ENCODE measurements at places on chromosomes 5 and 9.

- DNase-seq = no peak
Observed at GRCh38 chr9:3398232-3398648, 127.6 kb downstream of the RFX3 start.

DNA sequence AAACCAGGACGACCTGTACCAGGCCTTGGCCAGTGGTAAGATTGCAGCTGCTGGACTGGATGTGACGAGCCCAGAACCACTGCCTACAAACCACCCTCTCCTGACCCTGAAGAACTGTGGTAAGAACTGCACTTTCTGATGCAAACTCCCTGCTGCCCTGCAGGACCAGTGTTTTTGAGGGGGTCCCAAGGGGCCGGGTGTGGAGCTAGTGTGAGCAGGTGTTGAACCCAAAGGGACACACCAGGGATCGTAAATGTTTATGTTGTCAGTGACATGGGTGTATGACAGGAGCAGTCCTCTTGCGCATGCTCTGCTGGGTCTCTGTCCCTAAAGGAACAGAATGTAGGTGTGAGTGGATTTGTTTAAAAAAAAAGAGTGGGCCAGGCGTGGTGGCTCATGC lies 9.5 kb downstream of the GRHPR start:
- no peak for DNase-seq

DNA sequence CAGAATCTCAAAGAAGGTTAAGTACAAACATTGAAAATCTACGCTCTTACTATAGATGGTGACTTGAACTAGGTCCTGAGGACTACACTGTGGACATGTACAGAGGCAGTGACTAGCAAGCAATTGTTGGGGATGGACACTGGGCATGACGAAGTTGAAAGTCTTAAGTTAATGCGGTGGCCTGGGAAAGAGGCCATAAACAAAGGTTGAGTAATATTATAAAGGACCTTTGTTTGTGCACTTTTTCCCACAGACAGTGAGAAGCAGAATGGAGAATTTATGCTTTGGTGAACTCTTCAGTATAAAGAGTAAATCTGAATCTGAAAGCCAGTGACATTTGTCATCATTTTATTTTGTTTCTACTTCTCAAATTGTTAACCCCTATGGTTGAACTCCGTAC lies 15.3 kb downstream of the ALDH1A1 start:
- DNase-seq = no peak

DNA sequence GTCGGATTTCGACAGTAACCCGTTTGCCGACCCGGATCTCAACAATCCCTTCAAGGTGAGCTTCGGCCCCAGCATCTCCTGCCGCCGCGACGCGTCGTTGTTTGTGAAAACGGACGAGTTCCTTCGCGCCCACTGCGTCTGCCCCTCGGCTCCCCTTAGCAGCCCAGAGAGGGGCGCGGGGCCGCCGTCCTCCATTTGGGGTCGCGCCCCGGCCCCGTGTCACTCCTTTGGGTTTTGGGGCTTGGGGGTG lies 182 bp downstream of the SCAMP1 start:
- no peak for DNase-seq

GRCh38 chr9:123861086-123861755 lies 68.7 kb downstream of the DENND1A start:
- no peak for DNase-seq

- DNase-seq = no peak
Observed at GRCh38 chr5:151663617-151664293, 23.0 kb downstream of the SPARC start.

DNA sequence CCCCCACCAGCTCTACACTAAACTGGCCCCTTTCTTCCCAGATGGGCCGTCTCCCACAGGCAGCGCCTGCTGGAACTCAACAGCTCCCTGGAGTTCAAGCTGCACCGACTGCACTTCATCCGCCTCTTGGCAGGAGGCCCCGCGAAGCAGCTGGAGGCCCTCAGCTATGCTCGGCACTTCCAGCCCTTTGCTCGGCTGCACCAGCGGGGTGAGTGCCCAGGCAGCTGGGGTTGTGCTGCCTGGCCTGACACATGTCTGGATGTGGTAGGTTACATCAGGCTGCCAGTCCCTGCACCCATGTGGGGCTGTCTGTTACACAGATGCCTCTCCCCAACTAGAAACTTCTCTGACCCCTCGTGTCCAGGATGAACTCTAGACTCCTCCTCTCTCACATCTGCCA lies 9.8 kb downstream of the NHP2 start:
- no peak for DNase-seq

- DNase-seq = no peak
Observed at GRCh38 chr5:136094913-136095641, 37.6 kb upstream of the SMAD5 start.

DNA sequence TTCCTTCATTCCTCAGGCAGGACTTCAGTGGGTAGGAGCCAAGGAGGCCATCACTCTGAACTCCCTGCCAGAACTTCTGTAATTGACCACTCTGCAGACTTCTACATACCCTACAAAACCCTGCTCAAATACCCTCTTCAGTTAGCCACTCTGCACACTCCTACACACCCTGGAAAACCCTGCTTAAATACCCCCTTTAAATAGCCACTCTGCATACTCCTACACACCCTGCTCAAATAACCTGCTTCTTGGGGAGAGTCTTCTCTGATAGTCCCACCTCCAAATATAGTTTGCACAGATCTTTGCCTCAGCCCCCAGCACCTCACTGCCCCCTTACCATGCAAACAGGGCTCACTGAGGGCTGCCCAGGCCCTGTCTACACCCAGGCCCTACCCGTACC lies 18.6 kb upstream of the CARD19 start:
- no peak for DNase-seq

DNA sequence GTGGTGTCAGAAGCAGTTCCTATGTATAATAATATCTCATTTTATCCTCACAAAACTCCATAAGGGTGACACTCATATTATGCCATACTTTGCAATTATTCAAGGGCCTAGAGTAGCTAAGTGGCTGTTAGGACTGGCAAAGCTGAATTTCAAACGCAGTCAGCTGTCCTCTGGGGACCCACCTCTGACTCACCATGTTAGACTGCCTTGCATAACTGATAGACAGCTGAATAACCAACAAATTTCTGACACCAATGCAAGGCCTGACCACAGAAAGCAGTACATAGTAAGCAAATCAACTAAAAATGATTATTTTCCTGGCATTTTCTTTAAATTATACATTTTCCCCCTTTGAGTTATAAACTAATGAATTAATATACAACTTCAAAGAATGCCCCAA lies 251.6 kb upstream of the PTGER4 start:
- no peak for DNase-seq

GRCh38 chr9:73549991-73550390 lies 398.3 kb downstream of the ANXA1 start:
- no peak for DNase-seq

DNA sequence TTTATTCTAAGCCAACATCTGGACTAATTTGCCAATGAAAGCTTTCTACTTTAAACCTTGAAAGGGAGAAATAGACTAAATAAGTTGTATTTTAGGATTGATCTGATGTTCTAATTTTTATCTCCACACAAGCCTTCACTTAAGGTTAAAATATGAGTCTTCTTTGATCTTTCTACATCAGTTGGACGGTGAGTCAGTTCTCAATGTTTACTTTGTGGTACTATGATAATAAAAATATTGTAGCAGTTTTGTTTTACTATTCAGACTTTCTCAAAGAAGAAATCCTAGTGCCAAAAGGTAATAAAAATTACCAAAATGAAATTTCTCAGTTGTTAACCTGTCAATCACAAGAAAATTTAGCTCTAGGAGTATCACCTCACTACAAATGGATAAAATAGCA lies 203.5 kb upstream of the RGMB start:
- DNase-seq = no peak

Data from SW 1271 (cell line).